ENCODE measurements at places on chromosomes 1 and 21. TPM values are rescaled to one million over a fixed set of nuclear protein-coding genes. Genes with fewer than 3 reads are reported as not detected.

DNA sequence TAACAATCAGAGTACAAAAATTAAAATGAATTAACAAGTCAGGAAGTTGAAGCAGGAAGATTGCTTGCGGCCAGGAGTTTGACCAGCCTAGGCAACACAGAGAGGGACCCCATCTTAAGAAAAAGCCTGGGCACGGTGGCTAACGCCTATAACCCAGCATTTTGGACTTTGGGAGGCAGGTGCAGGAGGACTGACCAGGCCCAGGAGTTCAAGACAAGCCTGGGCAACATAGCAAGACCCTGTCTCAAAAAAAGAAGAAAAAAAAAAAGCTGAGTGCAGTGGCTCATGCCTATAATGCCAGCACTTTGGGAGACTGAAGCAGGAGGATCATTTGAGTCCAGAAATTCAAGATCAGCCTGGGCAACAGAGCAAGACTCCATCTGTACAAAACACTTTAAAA lies 38.5 kb downstream of the TESK2 start:
- H3K4me3 ChIP-seq, result no peak overlapping the region
- H3K36me3 ChIP-seq, result no peaks in the 10 kb centered on the region
- no peaks in the 10 kb centered on the region for H3K27me3 ChIP-seq
- peaks cover 3% of the 10 kb centered on the region for H3K4me1 ChIP-seq

GRCh38 chr1:157751283-157751682 lies 25.6 kb downstream of the FCRL2 start:
- H3K4me3 ChIP-seq, result no peak overlapping the region
- no peaks in the 10 kb centered on the region for H3K27me3 ChIP-seq
- no peak overlapping the region for H3K27ac ChIP-seq
- H3K4me1 ChIP-seq, result no peaks in the 10 kb centered on the region
- no peak for DNase-seq

GRCh38 chr1:221697923-221698425 lies 43.9 kb downstream of the DUSP10 start:
- no peak overlapping the region for H3K27ac ChIP-seq
- no peaks in the 10 kb centered on the region for H3K27me3 ChIP-seq
- H3K4me1 ChIP-seq, result no peaks in the 10 kb centered on the region

GRCh38 chr1:217274416-217274815 lies 356.5 kb downstream of the GPATCH2 start:
- H3K4me1 ChIP-seq, result peaks cover 7% of the 10 kb centered on the region
- no peak overlapping the region for H3K27ac ChIP-seq
- DNase-seq, result no peak
- no peak overlapping the region for H3K4me3 ChIP-seq
- H3K36me3 ChIP-seq, result no peaks in the 10 kb centered on the region
- no peaks in the 10 kb centered on the region for H3K27me3 ChIP-seq

DNA sequence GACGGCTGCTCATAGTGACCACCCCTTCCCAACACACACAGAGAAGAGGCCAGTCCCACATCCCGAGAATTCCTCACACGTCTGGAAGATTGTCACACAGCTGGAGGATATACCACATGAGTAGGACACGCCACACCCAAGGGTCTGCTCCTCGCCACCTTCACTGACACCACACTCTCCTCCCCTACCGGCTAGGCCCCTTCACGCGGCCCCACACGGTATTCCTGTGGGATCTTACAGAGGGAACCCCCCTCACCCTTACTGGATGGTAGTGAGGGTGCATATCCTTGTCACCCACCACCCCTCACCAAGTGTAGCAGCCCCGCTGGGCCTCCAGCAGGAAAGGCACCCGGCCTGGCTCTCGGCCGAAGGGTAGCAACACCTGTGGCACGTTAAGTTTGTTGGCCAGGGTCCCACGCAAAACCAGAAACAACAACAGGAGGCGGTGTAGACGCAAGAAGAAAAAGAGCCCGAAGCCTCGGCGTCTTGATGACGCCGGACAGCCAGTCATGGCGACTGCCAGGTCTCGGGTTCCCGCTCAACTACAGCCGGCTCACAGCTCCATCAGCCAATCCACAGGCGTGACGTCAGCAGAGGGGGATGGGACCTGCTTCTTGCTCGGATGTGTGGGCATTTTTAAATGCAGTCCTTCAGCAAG lies at the start of gene NUP210L:
NUP210L (minus strand) TSS at position 540 of the 658 bp plus-strand sequence.
- no peaks in the 10 kb centered on the region for H3K27me3 ChIP-seq
- no peak within 1 kb of the TSS for H3K4me3 ChIP-seq
- H3K4me1 ChIP-seq, result no peaks in the 10 kb centered on the region

- no peaks in the 10 kb centered on the region for H3K4me1 ChIP-seq
- no peak overlapping the region for H3K4me3 ChIP-seq
- no peak overlapping the region for H3K27ac ChIP-seq
- no peaks in the 10 kb centered on the region for H3K36me3 ChIP-seq
- H3K27me3 ChIP-seq, result no peaks in the 10 kb centered on the region
Observed at GRCh38 chr1:220426989-220427388, 100.9 kb upstream of the MARK1 start.

DNA sequence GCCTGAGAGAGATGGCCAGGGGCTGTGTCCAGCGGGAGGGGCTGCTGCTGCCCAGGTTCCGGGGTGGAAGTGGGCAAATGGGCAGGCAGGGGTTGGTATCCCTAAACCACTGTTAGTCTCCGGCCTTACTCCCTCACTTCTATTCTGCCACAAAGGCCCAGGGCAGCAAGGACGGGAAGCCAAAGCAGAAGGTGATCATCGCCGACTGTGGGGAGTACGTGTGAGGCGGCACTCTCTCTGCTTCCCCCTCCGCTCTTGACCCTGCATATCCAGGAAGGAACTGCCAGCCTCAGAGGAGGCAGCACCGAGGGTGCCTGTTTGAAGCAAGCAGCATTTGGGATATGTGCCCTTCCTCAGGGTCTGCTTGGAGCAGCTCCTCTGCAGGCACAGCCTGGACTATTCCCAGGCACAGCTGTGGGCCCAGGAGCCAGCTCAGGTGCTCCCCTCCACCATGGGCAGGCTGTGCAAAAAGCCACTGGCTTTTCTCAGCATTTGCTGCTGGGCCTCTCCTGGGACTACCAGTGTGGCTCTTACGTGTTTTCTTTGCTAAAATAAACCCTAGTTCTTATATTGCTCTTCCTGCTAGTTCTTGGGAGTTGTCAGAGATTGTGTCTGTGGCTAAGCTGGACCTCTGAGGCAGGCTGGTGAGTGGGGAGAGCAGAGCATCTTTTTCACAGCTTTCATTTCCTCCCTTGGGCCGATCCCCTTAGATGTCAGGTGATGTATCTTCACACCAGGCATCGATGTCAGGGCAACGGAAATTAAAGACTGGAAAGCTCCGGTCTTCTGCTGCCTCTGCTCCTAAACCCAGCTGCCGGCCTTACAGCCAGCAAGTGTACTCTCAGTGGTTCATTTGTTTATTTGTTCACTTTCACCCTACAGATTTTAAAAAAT lies 14.7 kb downstream of the PPIE start:
- H3K36me3 ChIP-seq, result peaks cover 23% of the 10 kb centered on the region
- H3K27me3 ChIP-seq, result no peaks in the 10 kb centered on the region
- H3K4me1 ChIP-seq, result no peaks in the 10 kb centered on the region
- no peak overlapping the region for H3K4me3 ChIP-seq
- DNase-seq, result no peak

- no peak overlapping the region for H3K27ac ChIP-seq
- H3K4me3 ChIP-seq, result no peak overlapping the region
- no peaks in the 10 kb centered on the region for H3K36me3 ChIP-seq
- no peak for DNase-seq
- peaks cover 2% of the 10 kb centered on the region for H3K27me3 ChIP-seq
Observed at GRCh38 chr1:172469717-172470116, 25.8 kb upstream of the PIGC start.

- no peaks in the 10 kb centered on the region for H3K36me3 ChIP-seq
- no peak for DNase-seq
- H3K4me3 ChIP-seq, result no peak overlapping the region
- no peak overlapping the region for H3K27ac ChIP-seq
Observed at GRCh38 chr21:31606081-31606874, 53.2 kb upstream of the SOD1 start.

GRCh38 chr1:23895993-23896392 lies 17.2 kb downstream of the CNR2 start:
- peaks cover 18% of the 10 kb centered on the region for H3K4me1 ChIP-seq
- no peaks in the 10 kb centered on the region for H3K27me3 ChIP-seq
- H3K4me3 ChIP-seq, result no peak overlapping the region

DNA sequence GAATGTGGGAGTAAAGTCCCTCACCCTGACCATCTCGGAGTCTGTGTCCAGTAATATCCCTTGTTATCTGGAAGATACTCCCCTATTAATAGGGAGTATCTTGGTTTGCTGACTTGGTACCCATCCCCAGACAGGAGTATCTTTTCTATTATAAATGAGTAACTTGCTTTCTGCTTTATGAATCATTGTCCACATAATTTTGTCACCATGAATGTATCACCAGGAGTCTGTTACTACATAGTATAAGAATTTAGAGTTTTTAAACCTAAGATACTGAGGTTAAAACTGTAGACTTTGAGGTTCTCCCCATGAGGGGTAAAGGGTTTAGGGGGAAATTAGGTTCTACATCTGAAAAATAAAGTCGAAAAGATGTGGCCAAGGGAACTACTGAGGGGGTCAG lies 175.6 kb downstream of the FCRL5 start:
- H3K36me3 ChIP-seq, result no peaks in the 10 kb centered on the region
- no peak overlapping the region for H3K27ac ChIP-seq
- H3K4me3 ChIP-seq, result no peak overlapping the region
- H3K27me3 ChIP-seq, result no peaks in the 10 kb centered on the region

GRCh38 chr1:94799206-94799605 lies 21.0 kb upstream of the SLC44A3 start:
- no peak overlapping the region for H3K27ac ChIP-seq
- no peaks in the 10 kb centered on the region for H3K36me3 ChIP-seq
- peaks cover 5% of the 10 kb centered on the region for H3K4me1 ChIP-seq
- H3K4me3 ChIP-seq, result no peak overlapping the region
- H3K27me3 ChIP-seq, result no peaks in the 10 kb centered on the region

DNA sequence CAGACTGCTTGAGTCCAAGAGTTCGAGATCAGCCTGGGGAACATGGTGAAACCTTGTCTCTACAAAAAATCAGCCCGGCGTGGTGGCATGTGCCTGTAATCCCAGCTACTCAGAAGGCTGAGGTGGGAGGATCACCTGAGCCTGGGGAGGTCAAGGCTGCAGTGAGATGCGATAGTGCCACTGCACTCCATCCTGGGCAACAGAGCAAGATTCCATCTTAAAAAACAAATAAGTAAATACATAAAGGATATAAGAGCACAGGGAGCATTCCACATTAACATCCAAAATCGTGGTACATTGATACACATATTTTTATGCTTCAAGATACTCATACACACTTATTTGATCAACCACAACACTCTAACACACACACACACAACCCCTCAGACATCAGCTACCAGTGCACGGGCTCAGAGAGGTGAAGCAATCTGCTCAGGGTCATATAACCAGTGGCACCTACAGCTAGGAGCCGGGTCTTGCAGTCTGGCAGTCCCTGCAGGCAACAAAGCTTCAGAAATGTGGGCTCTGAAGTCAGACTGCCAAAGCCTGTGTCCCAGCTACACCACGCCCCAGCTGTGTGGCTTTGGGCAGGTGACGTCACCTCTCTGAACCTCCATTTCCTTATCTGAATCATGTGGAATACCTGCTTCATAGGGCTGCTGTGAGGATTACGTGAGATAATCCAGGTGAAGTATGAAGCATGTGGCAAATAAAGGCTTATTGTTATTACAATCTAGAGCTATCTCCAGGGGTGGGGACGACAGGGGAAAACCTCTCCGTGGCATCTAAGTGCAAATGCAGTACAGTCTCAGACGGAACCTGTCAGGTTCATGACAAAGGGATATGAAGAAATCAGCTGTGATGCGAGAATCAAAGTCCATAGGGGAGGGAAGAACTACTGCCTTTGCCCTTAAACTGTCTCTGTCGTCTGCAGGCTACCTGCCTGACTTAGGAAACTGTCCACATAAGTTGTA lies 4.8 kb upstream of the CRYBG2 start:
- no peaks in the 10 kb centered on the region for H3K36me3 ChIP-seq
- no peaks in the 10 kb centered on the region for H3K27me3 ChIP-seq
- H3K27ac ChIP-seq, result no peak overlapping the region
- no peak overlapping the region for H3K4me3 ChIP-seq
- peak; percentile 65 for DNase-seq
- H3K4me1 ChIP-seq, result peaks cover 5% of the 10 kb centered on the region

DNA sequence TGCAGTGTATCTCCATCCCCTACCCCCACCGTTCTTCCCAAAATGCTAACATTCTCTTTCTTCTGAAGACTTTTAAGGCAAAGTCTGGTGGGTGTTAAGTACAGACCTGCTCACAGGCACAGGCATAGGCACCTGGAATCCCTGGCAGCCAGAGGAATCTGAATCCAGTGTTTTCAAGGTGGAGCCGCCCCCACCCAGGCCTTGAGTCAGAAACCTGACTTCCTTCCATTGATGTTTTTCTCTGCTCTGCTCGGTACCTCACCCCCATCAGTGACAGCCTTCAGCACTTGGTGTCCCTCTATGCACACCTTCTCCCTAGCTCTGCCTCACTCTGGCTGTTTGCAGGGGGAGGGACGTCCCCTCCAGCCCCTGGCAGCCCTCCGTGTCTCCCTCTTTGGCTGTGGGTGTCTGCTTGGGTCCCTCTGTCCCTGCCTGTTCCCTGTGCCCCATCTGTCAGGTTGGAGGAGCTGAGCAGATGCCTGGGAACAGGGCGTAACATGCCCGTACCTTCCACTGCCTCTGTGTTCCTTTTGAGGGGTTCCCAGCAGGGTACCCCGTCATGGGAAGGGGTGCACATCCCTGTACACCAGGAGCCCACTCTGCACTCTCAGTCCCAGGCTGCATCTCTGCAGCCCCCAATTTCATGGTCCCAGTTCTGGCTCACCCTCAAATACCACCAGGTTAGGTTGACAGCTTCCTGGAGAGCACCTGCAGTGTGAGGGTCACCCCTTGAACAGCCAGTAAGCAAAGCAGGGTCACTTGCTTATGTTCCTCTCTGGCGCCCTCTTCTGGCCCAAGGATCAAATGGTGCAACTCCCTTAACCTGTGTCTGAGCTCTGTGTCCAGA lies 6.7 kb downstream of the NCDN start:
- DNase-seq, result peak; percentile 91
- no peaks in the 10 kb centered on the region for H3K27me3 ChIP-seq

DNA sequence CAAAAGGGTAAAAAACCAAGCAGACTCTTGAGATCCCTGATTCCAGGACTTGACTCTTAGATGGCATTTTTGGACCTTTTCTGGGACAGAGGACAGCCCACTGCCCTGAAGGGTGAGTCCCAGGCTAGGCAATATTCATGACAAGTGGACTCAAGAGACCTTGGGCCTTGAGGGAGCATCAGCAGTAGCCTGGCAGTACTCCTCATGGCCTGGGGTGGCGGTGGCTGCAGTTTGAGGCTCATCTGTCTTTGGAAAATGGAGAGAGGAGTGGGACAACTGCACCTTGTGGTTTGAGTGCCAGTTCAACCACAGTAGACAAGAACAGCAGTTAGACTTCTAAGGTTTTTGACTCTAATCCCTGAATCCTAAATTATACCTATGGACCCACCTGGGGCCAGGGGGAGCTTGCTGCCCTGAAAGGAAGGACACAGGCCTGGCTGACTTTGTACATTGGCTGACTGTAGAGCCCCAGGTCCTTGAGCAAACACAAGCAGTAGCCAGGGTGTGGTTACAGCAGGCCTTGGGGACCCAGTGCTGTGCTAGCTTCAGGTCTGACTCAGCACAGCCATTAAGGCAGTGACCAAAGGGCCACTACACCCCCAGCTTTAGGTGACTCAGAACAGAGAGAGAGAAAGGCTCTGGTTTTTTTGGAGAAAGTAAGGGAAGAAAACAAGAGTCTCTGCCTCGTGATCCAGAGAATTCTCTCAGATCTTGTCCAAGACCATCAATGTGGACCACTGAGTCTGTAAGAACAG lies 1023.2 kb downstream of the KCNT2 start:
- H3K4me3 ChIP-seq, result no peak overlapping the region
- H3K4me1 ChIP-seq, result no peaks in the 10 kb centered on the region
- H3K36me3 ChIP-seq, result no peaks in the 10 kb centered on the region

Gene AIRE
- not detected for total RNA-seq

Gene PLA2G2D
- total RNA-seq, result not detected

Gene CYB561D1
- total RNA-seq, result 6.2 TPM

Gene ITGB2
- total RNA-seq, result 252 TPM

Gene HJV
- not detected for total RNA-seq

Gene CHI3L2
- total RNA-seq, result not detected

Gene COL8A2
- 0.04 TPM for total RNA-seq

Gene MFSD2A
- 11.6 TPM for total RNA-seq

Gene ICOSLG
- total RNA-seq, result 0.37 TPM

Data from Karpas-422 (cell line).